ENCODE measurements at places on chromosomes 2 and 18.

DNA sequence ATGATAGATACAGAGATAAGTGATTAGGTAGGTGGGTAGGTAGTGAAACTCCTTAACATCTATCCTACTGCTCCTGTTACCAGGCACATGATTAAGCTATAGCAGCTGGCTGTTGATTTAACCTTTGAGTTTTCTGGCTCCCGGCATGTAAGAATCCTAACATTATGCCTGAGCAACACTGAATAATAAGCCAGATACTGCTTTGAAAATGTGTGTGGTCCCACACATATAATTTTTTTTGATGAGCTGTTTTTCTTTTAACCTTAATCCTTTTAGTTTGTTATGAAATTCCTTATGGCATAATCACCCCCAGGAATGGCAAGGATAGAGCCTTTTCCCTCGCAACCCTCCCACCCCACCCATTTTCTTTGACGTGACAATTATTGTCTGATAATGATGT is 104.2 kb upstream of the NEUROD1 start:
- DNase-seq, result no peak

- DNase-seq, result no peak
Observed at GRCh38 chr2:123976054-123976648, 48.9 kb upstream of the CNTNAP5 start.

DNA sequence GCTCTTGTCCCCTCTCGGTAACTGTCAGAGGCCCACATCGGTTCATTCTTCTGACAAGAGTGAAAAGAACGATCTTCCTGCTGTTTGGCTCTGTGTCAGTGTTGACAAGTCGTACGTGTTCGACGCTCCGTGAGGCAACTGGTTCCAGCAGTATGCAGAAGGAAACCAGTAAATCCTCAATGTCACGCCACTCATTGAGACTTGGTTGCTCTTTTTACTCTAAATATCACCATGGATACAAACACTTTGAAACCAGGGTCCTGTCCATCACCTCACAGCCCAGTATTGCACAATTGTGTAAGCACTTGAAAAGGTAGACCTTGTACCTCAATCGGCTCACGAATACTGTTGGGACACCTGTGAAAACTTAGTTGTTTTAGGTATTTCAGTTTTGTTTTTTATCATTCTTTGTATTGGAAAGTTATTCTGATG is 136.4 kb downstream of the ZNF407 start:
- DNase-seq, result no peak

DNA sequence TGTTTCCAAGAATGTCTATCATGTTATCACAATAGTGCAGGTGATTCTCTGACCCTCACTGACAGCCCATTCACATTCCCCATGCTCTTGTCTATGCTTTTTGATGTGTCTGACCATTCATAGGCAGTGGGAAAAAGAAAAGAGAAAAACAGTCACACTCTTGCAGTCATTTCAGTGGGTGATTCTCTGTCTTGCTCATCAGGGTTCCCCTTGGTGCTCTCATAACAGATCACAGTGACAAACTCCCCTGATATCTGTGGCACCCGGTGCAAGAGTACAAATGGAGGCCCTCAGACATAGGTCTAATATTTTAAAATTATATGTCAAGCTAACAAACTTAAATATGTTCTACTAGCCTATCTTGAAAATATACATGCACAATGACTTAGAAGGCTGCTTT is 72.7 kb upstream of the PPP1CB start:
- no peak for DNase-seq

DNA sequence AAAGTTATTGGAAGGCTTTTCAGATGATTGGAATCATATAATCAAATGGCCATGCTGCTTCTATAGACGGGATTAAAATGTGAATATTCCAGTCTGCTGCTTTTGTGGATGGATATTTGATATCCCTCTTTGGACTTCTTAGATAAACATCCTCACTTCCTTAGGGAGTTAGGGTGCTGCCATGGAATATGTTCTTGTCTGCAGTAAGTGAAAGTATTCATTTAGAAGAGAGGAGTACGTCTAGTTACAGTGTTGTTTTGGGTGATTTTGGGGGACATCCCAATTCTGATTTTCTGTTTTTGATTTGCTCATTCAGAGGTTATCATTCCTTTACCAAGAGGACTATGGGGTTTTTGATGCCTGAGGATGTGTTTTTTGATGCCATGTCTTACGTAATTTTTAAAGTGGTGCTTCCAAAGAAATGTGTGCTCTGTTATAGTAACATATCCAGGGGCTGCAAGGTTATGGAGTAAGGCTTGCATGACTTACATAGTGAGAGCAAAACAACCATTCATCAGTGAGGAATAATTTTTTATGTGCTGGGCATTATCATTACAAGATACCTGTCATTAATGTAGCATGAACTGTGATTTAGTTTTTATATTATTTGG is 33.6 kb downstream of the ASXL3 start:
- no peak for DNase-seq

- DNase-seq, result no peak
Observed at GRCh38 chr2:48946449-48947048, 191.0 kb upstream of the LHCGR start.

DNA sequence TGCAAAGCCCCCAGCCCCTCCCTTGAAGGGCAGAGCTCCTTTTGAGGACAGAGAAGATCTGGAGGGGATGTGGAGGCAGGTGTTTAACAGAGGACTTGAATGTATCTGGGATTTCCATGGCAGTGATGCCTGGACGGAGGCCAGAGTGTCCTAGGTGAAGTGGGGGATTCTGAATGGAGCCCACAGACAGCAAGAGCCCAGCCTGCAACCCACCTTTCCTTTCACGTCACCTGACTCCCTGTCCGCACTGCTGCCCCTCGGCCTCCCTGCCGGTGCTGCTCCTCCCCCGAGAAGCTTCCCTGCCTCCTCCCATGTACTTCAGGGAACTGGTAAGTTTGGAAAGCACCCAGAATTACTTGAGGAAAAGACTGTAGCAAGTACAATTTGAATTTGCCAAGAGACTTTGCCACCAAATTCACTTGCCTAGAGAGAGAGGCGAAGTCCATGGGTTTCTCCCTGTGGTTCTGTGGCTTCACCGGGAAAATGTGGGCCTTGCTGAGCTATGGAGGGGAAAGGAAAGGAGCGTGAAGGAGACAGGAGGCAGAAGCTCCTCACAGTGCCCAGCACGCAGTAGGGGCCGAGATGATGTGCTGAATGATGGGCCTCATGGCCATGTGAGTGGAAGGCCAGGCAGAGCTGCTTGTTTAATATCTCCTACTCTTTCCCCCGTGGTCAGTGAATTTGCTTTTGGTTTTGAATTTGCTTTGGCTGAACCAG is 13.9 kb upstream of the ASPRV1 start:
- DNase-seq, result no peak

DNA sequence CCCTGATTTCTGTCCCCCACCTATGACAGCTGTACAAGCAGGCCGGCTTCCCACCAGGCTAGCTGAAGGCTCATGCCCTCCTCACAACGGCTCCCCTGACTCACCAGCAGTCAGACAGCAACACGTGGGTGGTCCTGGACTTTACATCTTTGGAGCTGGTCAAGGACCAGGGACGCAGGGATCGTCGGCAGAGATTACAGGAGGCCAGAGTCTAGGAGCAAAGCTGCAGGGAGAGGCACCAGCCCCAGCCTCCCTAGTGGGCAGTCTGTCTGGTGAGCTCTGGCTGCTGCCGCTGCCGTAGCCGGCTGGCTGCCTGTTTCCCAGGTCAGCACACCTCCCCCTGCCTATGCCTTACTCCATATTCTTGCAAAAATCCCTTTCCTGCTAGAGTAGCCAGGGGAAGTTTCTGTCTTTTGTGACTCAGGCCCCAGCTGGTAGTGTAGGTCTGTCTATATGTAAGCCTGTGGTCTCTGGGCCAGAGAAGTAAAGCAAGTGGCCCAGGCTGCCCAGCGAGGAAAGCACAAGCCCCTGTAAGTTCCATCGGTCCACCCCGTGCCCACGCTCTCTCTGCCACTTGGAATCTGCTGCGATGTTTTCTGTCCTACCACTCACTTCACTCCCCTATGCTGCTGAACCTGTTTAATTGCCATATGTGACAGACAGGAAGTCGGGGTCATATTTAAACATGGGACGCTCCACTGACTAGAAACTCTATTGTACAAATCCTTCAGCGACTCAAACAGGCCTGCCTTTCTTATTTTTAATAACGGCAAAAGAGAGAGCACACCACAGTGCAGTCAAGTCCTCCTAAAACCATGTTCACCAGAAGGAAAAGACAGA is 2.4 kb upstream of the ARHGEF4 start:
- no peak for DNase-seq

GRCh38 chr2:167198576-167198975 is 310.3 kb downstream of the XIRP2 start:
- DNase-seq, result no peak

- DNase-seq, result no peak
Observed at GRCh38 chr2:64133828-64134227, 10.4 kb downstream of the PELI1 start.

GRCh38 chr18:7760967-7761948 is 194.1 kb downstream of the PTPRM start:
- DNase-seq, result no peak

GRCh38 chr18:6270771-6271216 is 143.9 kb downstream of the L3MBTL4 start:
- no peak for DNase-seq

GRCh38 chr2:20542746-20543468 is 96.0 kb downstream of the RHOB start:
- DNase-seq, result no peak

- no peak for DNase-seq
Observed at GRCh38 chr2:215729985-215730620, 283.2 kb downstream of the MREG start.

Data from CD8-positive, alpha-beta T cell (primary cell).